ENCODE measurements at places on chromosomes 5 and 9. TPM values are rescaled to one million over a fixed set of nuclear protein-coding genes. Genes with fewer than 3 reads are reported as not detected.

GRCh38 chr5:32780508-32780919, 69.4 kb downstream of the NPR3 start:
- peaks cover 49% of the 10 kb centered on the region for H3K4me1 ChIP-seq
- peaks cover 2% of the 10 kb centered on the region for H3K36me3 ChIP-seq
- H3K27ac ChIP-seq, result peak overlapping the region; percentile 62
- no peak for DNase-seq

- no peaks in the 10 kb centered on the region for H3K36me3 ChIP-seq
- no peak overlapping the region for H3K27ac ChIP-seq
- H3K4me1 ChIP-seq, result peaks cover 21% of the 10 kb centered on the region
- DNase-seq, result no peak
- H3K27me3 ChIP-seq, result no peaks in the 10 kb centered on the region
- no peak overlapping the region for H3K4me3 ChIP-seq
These were observed 2.2 kb downstream of the TNIP1 start for GRCh38 chr5:151078490-151079262.

- H3K27ac ChIP-seq, result no peak overlapping the region
- no peaks in the 10 kb centered on the region for H3K36me3 ChIP-seq
- DNase-seq, result no peak
- no peak overlapping the region for H3K4me3 ChIP-seq
These were observed 53.0 kb upstream of the SMARCA2 start for GRCh38 chr9:1962122-1962521.

DNA sequence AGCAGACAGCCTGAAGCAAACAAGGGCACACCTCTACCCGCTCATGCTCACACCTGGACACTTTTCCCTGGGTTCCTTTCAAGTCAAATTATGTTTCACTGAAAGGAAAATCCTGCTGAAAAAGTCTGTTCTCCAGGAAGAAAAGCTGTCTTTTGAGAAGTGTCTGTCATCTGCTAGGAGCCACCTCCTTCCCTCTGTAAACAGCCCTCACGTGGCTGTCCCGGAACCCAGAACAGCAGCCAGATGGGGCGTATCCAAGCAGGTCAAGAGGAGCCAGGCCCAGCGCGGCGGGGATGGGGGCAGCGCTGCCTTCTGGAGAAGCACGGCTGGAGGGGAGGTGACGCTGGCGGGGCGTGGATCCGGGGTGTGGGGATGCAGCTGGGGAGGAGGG, at the start of gene PNPLA7:
Gene PNPLA7 (minus strand): TSS at position 172 of the 391 bp plus-strand sequence. CDS start 205 bp downstream, outside the sequence.
- DNase-seq, result peak; percentile 72
- peak within 1 kb of the TSS; percentile 96 for H3K4me3 ChIP-seq
- peak within 1 kb of the TSS; percentile 85 for H3K27ac ChIP-seq
- H3K36me3 ChIP-seq, result peaks cover 8% of the 10 kb centered on the region
- peaks cover 40% of the 10 kb centered on the region for H3K4me1 ChIP-seq

DNA sequence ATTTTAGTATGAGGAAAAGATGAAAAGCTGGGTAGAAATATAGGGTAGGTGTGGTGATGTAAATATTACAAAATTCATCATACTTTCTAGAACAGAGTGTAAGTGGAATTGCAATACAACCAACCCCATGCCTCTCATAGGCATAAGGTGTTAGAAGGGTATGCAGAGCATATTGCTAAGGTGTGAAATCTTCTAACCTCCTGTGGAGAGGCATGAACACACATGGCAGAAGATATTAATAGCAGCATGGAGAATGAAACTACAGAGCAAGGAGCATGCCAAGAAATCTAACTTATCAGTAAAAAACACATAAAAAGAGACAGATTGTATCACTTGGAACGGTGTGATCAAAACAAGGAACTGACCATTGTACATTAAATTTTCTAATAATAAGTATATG, 441.5 kb downstream of the CDH18 start:
- no peak for DNase-seq
- no peaks in the 10 kb centered on the region for H3K4me1 ChIP-seq
- no peaks in the 10 kb centered on the region for H3K36me3 ChIP-seq
- no peak overlapping the region for H3K4me3 ChIP-seq

- no peak for DNase-seq
- peaks cover 10% of the 10 kb centered on the region for H3K36me3 ChIP-seq
- peaks cover 84% of the 10 kb centered on the region for H3K4me1 ChIP-seq
- H3K4me3 ChIP-seq, result no peak overlapping the region
These were observed 38.4 kb downstream of the RCL1 start for GRCh38 chr9:4831119-4831518.

- H3K27ac ChIP-seq, result peak overlapping the region; percentile 81
- no peak for DNase-seq
- no peaks in the 10 kb centered on the region for H3K36me3 ChIP-seq
- H3K4me3 ChIP-seq, result no peak overlapping the region
- no peaks in the 10 kb centered on the region for H3K27me3 ChIP-seq
These were observed 58.8 kb upstream of the GGTA1 start for GRCh38 chr9:121558473-121558872.

- DNase-seq, result no peak
- no peak overlapping the region for H3K27ac ChIP-seq
- no peaks in the 10 kb centered on the region for H3K4me1 ChIP-seq
- H3K27me3 ChIP-seq, result no peaks in the 10 kb centered on the region
- H3K36me3 ChIP-seq, result no peaks in the 10 kb centered on the region
These were observed 8.0 kb downstream of the MCC start for GRCh38 chr5:113480243-113480642.

DNA sequence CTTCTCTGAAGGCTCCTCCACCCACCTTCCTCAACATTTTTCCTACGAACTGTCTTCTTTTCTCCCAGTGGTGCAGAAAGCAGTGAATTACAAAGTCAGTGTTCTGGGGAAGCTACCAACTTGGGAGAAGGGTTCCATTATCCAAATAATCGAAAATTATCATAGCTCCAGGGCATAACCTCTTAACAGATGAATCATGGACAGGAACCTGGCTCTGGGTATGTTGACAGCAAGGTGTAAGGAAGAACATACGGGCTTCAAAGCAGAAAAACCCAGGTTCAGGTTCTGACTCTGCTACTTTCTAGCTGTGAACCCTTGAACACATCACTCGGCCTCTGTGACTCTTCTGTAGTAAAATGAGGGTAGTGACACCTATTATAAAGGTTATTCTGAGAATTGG, 351.3 kb downstream of the ENC1 start:
- H3K4me1 ChIP-seq, result peaks cover 13% of the 10 kb centered on the region
- peak overlapping the region; percentile 56 for H3K27ac ChIP-seq
- H3K27me3 ChIP-seq, result no peaks in the 10 kb centered on the region
- no peak for DNase-seq

Gene GPX3
- 1,874 TPM for total RNA-seq
